ENCODE measurements at places on chromosomes 2 and 18. TPM values are rescaled to one million over a fixed set of nuclear protein-coding genes. Genes with fewer than 3 reads are reported as not detected.

Gene KATNAL2
- total RNA-seq, result 7.7 TPM

- no peak overlapping the region for H3K27ac ChIP-seq
- H3K4me1 ChIP-seq, result peaks cover 30% of the 10 kb centered on the region
- no peaks in the 10 kb centered on the region for H3K27me3 ChIP-seq
Measured at GRCh38 chr2:140353541-140353940, 1573.4 kb upstream of the NXPH2 start.

Gene BCL11A
- 49.2 TPM for total RNA-seq

DNA sequence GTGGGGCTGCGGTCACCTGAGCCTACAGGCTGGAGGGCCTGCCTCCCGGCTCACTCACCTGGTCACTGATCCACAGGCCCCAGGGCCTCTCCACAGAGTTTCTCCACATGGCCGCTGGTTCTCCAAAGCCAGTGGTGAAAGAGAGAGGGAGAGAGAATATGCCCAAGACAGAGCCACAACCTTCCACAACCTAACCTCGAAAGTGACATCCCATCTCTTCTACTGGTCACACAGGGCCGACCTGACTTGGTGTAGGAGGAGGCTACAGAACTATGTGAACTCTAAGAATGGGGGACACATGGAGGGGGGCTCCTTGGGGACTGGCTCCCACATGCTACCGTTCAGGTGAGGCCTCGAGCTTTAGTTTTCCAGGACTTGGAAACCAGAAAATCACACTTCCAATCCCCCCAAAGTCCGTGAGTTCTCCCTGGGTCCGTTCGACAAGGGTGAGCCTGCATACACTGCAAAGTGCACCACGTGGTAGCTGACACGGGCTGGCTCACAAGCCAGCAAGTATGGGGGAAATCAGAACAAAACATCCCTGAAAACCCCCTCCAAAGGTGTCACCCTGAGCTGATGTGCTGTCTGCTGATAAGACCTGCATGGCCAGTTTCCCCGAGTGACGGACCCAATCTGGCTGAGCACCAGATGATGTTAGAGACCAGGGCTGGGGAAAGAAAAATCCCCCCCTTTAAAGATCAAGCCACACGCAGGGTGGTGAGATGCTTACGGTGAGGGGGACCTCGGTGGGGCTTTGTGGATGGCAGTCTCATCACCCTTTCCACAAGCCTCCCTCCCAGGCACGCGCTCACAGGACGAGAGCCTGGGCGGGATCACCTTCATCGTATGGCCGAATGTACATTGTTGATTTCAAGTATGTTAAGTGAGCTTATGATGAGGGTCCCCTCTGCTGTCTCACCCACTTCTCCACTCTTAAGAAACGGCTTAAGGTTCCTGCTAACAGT lies 54.2 kb upstream of the SEMA4C start:
- no peak overlapping the region for H3K27ac ChIP-seq
- no peaks in the 10 kb centered on the region for H3K36me3 ChIP-seq
- peaks cover 4% of the 10 kb centered on the region for H3K27me3 ChIP-seq
- no peak for DNase-seq

Gene NDUFB3
- total RNA-seq, result 35.6 TPM

All from GM23338 (cell line).